HFFc6 (cell line): ENCODE measurements at places on chromosomes 12 and 14.

- no peak overlapping the region for H3K4me3 ChIP-seq
- no peaks in the 10 kb centered on the region for H3K36me3 ChIP-seq
- no peaks in the 10 kb centered on the region for H3K4me1 ChIP-seq
- peaks cover 1% of the 10 kb centered on the region; the same call in 1 of the 2 replicates for H3K27me3 ChIP-seq
Observed at GRCh38 chr12:131552492-131552863, 158.4 kb upstream of the SFSWAP start.

DNA sequence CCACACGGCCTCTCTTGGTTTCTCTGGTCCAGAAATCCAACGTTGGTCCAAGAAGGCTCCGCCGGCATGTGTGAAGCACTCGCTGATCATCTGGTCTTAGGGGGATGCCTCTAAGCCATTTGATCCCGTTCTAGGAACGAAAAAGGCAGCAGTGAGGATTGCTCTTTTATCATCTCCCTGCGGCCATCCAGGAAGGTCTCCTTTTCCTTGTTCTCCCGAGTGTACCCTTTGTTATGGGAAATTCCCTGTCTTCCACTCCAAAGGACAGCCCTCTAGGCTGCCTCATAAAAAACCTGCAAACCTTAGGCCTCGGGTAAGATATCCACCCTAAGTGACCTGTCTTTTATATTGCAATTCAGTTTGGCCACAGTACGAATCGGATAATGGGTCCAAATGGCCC is 85.8 kb downstream of the TMTC3 start:
- no peaks in the 10 kb centered on the region for H3K27me3 ChIP-seq
- no peak for DNase-seq
- peaks cover 14% of the 10 kb centered on the region for H3K36me3 ChIP-seq

- H3K4me3 ChIP-seq, result no peak overlapping the region
- no peak for DNase-seq
- peaks cover 6% of the 10 kb centered on the region; the same call in 1 of the 2 replicates for H3K4me1 ChIP-seq
- H3K36me3 ChIP-seq, result peaks cover 12% of the 10 kb centered on the region
- no peak overlapping the region for H3K27ac ChIP-seq
Observed at GRCh38 chr12:102603021-102603420, 122.7 kb upstream of the IGF1 start.

DNA sequence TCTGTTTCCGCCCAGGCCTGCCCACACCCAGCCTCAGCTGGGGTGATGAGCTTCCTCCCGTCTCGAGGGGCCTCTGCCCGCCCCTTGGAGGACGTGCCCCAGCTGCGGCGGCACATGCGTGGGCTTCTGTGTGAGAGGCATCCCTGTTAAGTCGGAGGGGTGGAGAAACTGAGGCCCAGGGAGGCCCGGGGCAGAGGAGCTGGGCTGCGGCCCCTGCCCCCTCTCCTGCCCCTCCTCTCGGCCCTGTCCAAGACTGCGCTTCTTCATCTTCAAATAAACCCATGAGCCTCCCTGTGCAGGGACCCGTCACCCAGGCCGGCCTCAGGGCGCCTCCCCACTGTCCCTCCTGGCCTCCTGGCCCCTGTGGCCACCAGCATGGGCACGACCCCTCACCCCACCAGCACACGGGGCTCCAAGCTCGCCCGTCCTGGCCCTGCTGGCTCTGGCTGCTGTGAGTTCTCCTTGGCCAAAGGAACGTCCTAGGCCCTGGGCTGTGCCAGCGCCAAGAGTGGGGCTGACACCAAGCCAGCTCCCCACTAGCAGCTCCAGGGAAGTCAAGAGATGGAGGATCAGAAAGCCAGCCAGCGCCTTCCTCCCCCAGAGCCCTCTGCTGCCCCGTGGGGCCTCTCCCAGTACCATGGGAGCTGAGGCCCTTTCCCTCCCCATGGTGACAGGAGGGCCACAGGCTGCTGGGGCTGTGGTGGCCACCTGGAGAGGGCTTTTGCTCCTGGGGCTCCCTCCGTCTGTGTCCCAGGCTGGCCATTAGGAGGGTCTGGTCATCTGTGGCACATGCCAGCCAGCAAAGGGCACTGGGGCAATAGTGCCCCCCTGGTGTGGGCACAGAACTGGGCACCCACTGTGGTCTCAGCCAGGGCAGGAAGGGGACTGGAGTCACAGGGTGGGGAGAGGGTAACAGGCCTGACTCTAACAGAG is 180.4 kb downstream of the KIF26A start:
- no peak overlapping the region for H3K4me3 ChIP-seq
- 0 out of 2 replicates have a peak, but pooled peaks cover 5% of the 10 kb centered on the region for H3K36me3 ChIP-seq
- no peaks in the 10 kb centered on the region for H3K4me1 ChIP-seq
- DNase-seq, result no peak
- H3K27ac ChIP-seq, result no peak overlapping the region

GRCh38 chr12:23662966-23663365 is 286.5 kb downstream of the SOX5 start:
- DNase-seq, result no peak
- H3K36me3 ChIP-seq, result no peaks in the 10 kb centered on the region
- H3K27ac ChIP-seq, result no peak overlapping the region
- no peaks in the 10 kb centered on the region for H3K4me1 ChIP-seq

DNA sequence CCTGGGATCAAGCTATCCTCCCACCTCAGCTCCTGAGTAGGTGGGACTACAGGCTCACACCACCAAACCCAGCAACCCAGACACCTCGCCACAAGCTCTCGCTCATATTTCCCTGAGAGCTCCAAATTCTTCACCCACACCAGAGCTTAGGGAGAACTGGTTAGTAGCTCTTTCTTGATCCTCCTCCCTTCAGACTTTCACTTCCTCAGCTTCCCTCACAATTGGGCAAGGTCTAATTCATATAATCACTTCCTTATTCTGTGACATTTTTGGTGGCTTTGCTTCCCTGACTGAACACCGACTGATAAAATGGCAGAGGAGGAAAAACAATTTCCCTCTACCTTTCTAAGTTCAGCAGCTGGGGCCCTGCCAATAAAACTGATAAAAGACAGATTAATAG is 88.5 kb downstream of the GXYLT1 start:
- no peak overlapping the region for H3K27ac ChIP-seq
- no peak overlapping the region for H3K4me3 ChIP-seq
- no peaks in the 10 kb centered on the region for H3K36me3 ChIP-seq
- H3K27me3 ChIP-seq, result peaks cover 5% of the 10 kb centered on the region; the same call in 1 of the 2 replicates
- no peak for DNase-seq

- no peaks in the 10 kb centered on the region for H3K4me1 ChIP-seq
- peak overlapping the region; percentile 66 for H3K4me3 ChIP-seq
- peaks cover 2% of the 10 kb centered on the region; the same call in 1 of the 2 replicates for H3K27me3 ChIP-seq
- H3K36me3 ChIP-seq, result no peaks in the 10 kb centered on the region; the same call in 1 of the 2 replicates
- H3K27ac ChIP-seq, result no peak overlapping the region
Observed at GRCh38 chr12:132559652-132560363, 50.6 kb downstream of the LRCOL1 start.

DNA sequence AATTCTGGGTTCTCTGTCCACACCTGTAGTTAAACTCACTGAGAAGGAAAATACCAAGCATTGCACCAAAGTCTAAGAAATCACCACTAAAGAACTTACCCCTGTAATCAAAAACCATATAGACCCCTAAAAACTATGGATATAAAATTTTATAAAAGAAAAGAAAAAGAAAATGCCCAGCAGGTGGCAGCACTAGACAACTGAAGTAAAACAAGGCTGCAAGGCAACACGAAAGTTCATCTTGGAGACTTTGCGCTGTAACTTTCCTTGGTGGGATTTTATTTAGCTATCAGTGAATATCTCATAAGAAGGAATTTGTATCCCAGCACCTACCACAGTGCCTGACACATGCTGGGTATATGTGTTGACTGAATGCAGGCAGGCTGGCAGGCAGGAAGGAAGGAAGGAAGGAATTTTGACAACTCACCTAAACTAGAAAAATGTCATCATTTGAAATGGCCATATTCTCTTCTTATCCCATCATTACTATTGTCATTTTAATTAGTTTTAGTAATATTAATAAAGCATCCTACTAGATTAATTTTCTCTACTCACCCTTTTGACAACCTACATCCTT is 68.2 kb upstream of the ETV6 start:
- peaks cover 38% of the 10 kb centered on the region for H3K4me1 ChIP-seq
- no peak overlapping the region for H3K4me3 ChIP-seq
- H3K27me3 ChIP-seq, result peaks cover 19% of the 10 kb centered on the region
- DNase-seq, result peak; percentile 55
- no peaks in the 10 kb centered on the region for H3K36me3 ChIP-seq

DNA sequence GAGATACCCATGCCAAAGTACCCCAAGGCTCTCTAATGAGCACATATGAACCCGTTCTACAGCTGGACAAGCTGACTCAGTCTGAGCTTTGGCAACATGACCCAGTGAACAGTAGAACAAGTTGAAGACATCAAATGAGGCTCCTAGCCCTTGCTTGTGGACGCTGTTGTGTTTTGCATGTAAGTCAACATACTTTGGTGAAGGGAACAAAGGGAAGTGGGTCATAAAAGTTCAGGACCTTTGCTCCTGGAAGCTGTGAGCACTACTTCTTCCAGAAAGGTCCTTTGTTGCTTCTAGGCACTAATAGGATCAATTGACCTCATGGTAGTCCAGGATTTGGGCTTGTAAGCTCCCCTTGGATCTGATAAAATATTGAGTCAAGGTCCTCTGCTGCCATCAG is 613.5 kb upstream of the TBX3 start:
- peaks cover 2% of the 10 kb centered on the region; the same call in 1 of the 2 replicates for H3K27me3 ChIP-seq
- no peaks in the 10 kb centered on the region for H3K36me3 ChIP-seq
- no peak for DNase-seq
